Endothelial cell of umbilical vein (primary cell): ENCODE measurements at places on chromosomes 7 and 10. TPM values are rescaled to one million over a fixed set of nuclear protein-coding genes. Genes with fewer than 3 reads are reported as not detected.
A peak's percentile ranks its signal among the peaks of the same experiment; 100 is the strongest.

GRCh38 chr10:117562896-117563737, 20.6 kb downstream of the EMX2 start:
- no peak for DNase-seq

- peak; percentile 7 for DNase-seq
These were observed 6.9 kb downstream of the PIK3CG start for GRCh38 chr7:106871793-106872571.

DNA sequence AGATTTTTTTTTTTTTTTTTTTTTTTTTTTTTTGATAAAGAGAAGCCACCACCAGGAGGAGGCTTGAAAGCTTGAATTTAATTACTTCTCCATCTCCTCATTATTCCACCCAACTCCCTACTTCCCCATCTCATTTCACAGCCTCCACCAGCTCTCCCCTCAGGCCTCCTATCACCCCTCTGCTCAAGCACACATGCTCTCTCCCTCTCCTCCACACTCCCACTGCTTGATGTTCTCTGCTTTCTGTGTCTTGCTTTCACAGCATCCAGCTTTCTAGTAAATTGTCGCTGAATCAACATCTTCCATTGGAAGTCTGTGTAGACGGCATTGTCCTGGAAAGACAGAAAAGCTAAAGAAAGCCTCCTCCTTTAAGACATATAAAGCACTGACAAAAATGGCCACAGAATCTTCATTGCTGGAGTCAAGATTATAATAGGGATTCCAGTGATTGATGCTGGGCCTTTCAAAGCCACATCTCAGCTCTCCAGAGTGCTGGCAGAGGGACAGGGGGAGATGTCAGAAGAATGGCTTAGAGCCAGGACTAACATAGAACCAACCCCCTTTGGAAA, 58.3 kb downstream of the DOCK4 start:
- DNase-seq: peak; percentile 36

DNA sequence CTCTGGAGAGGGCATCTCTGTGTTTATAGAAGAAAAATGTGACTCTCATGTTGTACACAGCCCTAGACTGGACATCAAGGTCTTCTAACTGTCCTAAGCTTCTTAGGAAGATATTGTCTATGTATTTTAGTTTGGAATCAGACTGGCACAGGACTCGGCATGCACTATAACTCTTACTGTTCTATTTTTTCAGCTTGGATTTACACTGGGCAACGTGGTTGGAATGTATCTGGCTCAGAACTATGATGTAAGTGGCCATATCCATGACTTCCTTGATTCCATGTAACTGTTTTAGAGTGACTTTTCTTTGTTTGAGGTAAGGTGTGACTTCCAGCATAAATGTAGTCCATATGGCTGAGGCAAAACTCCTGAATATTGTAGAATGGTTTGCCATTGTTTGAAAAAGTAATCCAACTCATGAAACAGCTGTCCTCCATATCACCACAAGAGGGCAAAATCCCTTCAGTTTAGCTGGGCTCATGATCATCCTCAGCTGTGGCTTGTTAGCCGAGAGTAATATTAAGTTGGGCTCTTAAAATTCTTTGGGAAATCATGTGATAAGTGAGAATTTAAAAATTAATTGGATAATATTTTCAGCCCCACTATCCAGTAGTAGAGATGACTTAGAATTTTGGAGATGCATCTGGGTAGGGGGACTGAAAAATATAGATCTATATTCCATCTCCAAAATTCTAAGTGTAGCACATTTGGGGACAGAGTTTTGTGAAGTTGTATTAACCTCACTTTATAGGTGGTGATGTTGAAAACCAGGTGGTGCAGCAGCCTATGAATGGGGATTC, 10.4 kb downstream of the STMP1 start:
- DNase-seq: peak; percentile 80

- no peak for DNase-seq
These were observed 6.2 kb downstream of the SRRT start for GRCh38 chr7:100881136-100881535.

DNA sequence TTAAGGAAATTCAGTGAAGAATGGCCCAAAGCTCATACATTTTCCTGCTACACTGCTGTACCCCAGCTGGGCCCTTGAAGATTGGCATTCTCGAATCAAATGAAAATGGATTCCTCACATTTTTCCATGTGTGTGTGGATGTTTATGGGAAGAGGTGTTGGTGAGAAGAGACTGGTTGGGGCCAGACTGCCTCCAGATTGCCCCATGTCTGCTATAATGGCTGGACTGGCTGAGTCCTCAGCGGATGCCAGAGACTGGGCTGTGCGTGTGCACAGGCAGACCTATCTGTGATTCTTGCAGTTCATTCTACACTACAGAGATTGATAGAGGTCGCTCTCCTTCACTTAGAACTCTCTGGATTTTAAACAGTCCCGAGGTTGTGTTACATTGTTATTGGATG, 183.6 kb upstream of the GDF10 start:
- no peak for DNase-seq

DNA sequence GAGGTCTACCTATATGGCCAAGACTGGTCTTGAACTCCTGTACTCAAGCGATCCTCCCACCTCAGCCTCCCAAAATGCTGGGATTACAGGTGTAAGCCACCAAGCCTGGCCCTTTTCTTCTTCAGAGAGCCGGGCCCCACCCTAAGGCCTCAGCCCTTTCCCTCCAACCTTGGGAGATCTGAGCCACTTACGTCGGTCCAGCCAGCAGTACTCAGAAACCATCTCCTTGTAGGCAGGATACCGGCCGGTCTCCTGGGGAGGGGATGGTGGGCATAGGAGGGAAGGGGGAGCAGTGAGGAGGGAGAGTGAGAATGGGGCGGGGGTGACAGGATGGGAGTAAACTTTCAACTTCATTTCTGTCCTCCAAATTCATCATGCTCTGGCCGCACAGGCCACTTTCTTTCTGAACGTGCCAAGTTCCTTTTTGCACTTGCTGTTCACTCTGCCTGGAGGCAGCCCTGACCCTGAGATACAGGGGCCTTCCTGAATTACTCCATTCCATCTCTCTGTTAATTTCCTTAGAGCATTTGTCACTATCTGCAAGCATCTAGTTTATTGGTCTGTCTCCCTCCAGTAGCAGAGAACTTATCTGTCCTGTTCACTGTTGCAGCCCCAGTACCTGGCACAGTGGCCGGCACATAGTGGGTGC, 10.4 kb downstream of the PDZD7 start:
- no peak for DNase-seq

DNA sequence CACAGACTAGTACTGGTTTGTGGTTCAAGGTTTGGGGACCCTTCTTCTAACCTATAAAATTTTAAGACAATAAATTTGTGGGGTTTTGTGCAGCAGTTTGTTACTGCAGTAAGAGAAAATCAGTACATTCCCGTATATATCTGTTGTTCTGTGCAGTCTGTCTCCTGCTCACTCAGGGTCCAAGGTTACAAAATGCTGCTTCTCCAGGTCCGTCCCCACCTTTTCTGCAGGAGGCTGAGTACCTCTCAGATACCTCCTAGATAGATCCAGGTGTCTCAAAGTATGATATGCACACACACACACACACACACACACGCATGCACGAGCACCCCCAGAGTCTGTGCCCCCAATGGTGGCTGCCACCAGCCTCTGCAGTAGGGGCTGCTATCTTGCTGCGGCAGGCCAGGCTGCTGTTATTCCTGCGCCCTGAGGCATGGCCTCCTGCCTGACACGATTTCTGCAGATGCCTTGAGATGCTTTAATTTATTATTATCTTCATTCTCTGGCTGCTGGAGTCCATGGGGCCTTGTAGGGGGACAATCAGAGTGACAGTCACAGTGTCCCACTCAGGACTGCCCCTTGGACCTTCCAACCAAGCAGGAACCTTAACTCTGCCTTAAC, 25.2 kb upstream of the ASL start:
- no peak for DNase-seq

- DNase-seq: no peak
These were observed 173.1 kb downstream of the ITGA8 start for GRCh38 chr10:15546606-15547005.

GRCh38 chr7:155228459-155228845, 69.2 kb upstream of the INSIG1 start:
- no peak for DNase-seq

DNA sequence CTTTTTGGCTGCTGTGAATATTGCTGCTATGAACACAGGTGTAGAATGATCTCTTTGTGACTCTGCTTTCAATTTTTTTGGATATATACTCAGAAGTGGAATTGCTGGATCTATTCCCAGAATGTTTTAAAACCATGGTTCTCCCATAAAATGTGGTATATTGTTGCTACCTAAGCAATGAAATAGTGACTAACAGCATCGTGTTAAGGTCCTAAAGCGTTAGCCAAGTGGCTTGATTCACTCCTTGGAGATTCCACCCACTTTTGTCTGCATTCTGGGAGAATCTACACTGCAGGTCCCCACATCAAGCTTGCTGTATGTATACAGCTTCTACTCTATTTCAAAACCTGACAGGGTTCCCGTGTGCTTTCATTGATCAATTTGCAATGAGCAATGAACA, 105.6 kb downstream of the CDK6 start:
- no peak for DNase-seq

ABCA13 gene
- total RNA-seq: 0.09 and 0.11 TPM in 2 replicates
